ENCODE measurements at places on chromosomes 7 and 10. TPM values are rescaled to one million over a fixed set of nuclear protein-coding genes. Genes with fewer than 3 reads are reported as not detected.
A peak's percentile ranks its signal among the peaks of the same experiment; 100 is the strongest.

Gene DRGX
- total RNA-seq, result not detected

Gene PRKAR2B
- total RNA-seq, result 127 TPM

Gene GHITM
- total RNA-seq, result 145 TPM

Gene HPS6
- 33.1 TPM for total RNA-seq

Gene TUBB8
- not detected for total RNA-seq

- DNase-seq, result no peak
- no peak overlapping the region for H3K27ac ChIP-seq
- no peak overlapping the region for H3K4me3 ChIP-seq
Measured at GRCh38 chr7:81693894-81694293, 76.0 kb downstream of the HGF start.

DNA sequence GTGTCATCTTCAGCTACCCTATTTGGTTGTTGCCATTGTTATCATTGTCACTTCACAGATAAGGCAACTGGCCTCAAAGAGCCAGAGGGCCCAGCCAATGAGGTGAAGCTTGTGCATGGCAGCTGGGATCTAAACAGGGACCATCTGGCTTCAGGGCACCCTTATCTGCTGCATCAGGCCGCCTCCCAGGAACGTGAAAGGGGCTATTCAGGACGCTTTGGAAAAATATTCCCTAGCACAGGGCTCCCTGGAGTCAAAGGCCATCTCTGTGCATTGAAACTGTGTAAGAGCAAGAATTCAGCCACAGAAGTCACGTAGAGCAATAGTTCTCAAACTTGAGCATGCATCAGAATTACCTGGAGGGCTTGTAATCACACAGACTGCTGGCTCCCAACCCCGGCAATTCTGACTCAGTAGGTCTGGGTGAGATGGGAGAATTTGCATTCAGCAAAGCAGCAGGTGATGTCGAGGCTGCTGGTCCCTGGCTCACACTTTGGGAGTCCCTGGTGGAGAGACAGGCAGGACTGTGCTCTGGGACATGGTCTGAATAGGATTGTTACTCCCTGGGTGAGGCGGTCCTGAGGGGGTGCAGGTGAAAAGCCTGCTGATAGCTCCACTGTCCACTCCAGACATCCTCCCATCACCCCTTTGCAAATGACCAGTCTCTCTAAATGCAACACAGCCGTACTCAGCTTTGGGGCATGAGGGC, 21.5 kb upstream of the PLEKHA1 start:
- H3K36me3 ChIP-seq, result no peaks in the 10 kb centered on the region
- no peaks in the 10 kb centered on the region for H3K4me1 ChIP-seq
- no peak for DNase-seq
- no peaks in the 10 kb centered on the region for H3K27me3 ChIP-seq

DNA sequence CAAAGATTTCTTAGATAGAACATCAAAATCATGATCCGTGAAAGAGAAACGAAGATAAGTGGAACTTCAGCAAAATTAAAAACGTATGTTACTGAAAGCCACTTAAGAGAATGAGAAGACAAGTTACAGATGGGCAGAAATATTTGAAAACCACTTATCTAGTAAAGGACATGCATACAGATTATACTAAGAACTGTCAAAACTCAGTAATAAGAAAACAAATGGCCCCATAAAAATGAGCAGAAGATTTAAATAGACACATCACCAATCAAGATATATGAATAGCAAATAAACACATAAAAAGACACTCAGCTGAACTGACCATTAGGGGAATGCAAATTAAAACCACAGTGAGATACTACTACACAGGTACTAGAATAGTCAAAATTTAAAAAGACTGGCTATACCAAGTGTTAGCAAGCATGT, 343.7 kb downstream of the PTEN start:
- no peaks in the 10 kb centered on the region for H3K4me1 ChIP-seq
- H3K27ac ChIP-seq, result no peak overlapping the region
- H3K36me3 ChIP-seq, result no peaks in the 10 kb centered on the region
- DNase-seq, result no peak

- peak overlapping the region; percentile 72 for H3K27ac ChIP-seq
- peak; percentile 93 for DNase-seq
- no peak overlapping the region for H3K4me3 ChIP-seq
- peaks cover 65% of the 10 kb centered on the region for H3K4me1 ChIP-seq
- no peaks in the 10 kb centered on the region for H3K36me3 ChIP-seq
- H3K27me3 ChIP-seq, result no peaks in the 10 kb centered on the region
Measured at GRCh38 chr7:22561321-22561811, 61.4 kb upstream of the STEAP1B start.

DNA sequence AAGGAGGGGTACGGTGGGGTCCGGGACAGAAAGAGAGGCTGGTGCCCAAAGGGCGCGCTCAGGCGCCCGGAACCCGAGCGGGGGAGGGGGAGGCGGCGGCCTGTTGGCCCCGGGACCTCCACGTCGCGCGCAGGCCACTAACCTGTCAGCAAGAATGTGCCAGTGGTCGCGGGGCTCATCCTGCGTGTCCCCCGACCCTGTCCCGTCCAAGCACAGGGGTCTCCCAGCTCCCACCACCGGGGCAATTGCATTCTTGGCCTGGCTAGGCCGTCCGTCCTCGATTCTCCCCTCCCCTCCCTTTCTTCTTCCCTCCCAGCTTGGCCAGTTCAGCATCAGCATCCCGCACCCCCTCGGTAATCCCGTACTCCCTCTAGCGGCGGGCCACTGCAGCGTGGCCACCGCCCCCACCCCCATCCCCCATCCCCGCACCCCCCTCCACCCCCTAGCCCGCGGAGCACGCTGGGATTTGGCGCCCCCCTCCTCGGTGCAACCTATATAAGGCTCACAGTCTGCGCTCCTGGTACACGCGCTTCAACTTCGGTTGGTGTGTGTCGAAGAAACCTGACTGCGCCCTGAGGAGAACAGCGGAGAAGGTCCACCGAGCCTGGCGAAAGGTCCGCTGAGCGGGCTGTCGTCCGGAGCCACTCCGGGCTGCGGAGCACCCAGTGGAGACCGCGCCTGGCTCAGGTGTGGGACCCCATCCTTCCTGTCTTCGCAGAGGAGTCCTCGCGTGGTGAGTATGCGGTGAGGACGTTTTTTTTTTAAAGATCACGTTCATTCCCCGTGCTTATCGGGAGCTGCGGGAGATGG, at the start of gene SGCE:
Gene SGCE, minus strand, starts transcription at position 286 of the 810 bp plus-strand sequence. Its CDS starts 35 bp downstream, at position 251.
- no peaks in the 10 kb centered on the region for H3K27me3 ChIP-seq
- peaks cover 25% of the 10 kb centered on the region for H3K4me1 ChIP-seq
- no peaks in the 10 kb centered on the region for H3K36me3 ChIP-seq
- peak within 1 kb of the TSS; percentile 78 for H3K27ac ChIP-seq

GRCh38 chr7:24802300-24802699, 45.0 kb upstream of the GSDME start:
- peaks cover 6% of the 10 kb centered on the region for H3K36me3 ChIP-seq
- H3K4me1 ChIP-seq, result no peaks in the 10 kb centered on the region
- no peaks in the 10 kb centered on the region for H3K27me3 ChIP-seq
- H3K27ac ChIP-seq, result no peak overlapping the region
- no peak overlapping the region for H3K4me3 ChIP-seq
- DNase-seq, result no peak

DNA sequence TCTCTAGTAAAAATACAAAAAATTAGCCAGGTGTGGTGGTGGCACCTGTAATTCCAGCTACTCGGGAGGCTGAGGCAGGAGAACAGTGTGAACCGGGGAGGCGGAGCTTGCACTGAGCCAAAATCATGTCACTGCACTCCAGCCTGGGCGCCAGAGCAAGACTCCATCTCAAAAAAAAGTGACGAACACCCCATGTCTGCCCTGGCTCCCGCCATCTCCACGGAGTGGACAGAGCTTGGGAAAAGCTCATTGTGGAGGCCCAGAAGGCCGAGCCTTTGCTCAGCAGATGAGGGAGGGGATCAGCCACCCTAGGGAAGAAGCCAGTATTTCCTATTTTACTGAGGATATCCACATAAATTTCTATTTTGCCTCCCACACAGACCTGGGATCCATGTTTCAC, 136.8 kb downstream of the DIP2C start:
- peaks cover 78% of the 10 kb centered on the region for H3K4me1 ChIP-seq
- H3K27me3 ChIP-seq, result no peaks in the 10 kb centered on the region
- H3K27ac ChIP-seq, result no peak overlapping the region
- no peak overlapping the region for H3K4me3 ChIP-seq

- peaks cover 7% of the 10 kb centered on the region for H3K4me1 ChIP-seq
- no peak overlapping the region for H3K4me3 ChIP-seq
- H3K36me3 ChIP-seq, result peaks cover 60% of the 10 kb centered on the region
- no peak overlapping the region for H3K27ac ChIP-seq
- no peak for DNase-seq
Measured at GRCh38 chr10:132774902-132775863, 10.8 kb downstream of the NKX6-2 start.

DNA sequence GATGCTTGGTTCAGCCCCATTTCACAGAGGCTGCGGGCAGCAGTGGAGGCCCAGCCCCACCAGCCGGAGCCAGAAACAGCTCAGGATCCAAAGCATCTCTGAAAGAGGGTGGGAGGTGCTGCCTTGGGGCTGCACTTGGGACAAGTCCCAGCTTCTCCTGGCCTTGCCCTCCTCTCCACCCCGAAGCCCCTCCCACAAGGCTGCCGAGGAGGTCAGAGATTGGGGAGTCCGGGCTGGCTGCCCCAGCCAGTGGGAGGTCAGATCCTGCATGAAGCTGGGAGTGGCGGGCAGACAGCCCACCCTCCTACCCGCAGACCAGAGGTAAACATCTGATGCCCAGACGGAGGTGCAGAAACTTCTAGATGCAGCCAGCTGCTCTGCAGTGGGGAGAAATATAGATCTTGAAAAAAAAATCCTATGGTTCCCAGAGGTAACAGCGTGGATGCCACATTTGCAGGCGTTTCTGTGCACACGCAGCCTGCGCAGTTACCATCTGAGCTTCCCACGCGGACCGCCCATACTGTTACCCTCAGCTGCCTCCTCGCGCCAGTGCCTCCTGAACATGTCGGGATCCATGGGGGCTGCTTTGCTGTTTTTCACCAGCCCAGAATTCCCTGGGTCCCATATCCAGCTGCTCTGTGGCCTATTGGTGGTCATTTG, 36.9 kb upstream of the GNA12 start:
- no peaks in the 10 kb centered on the region for H3K4me1 ChIP-seq
- no peaks in the 10 kb centered on the region for H3K36me3 ChIP-seq
- no peak overlapping the region for H3K4me3 ChIP-seq
- H3K27ac ChIP-seq, result no peak overlapping the region
- H3K27me3 ChIP-seq, result peaks cover 29% of the 10 kb centered on the region

GRCh38 chr10:76558586-76558985, 1079.0 kb downstream of the KCNMA1 start:
- no peak for DNase-seq
- no peaks in the 10 kb centered on the region for H3K36me3 ChIP-seq
- peak overlapping the region; percentile 40 for H3K27ac ChIP-seq
- H3K27me3 ChIP-seq, result no peaks in the 10 kb centered on the region
- H3K4me1 ChIP-seq, result peaks cover 30% of the 10 kb centered on the region

DNA sequence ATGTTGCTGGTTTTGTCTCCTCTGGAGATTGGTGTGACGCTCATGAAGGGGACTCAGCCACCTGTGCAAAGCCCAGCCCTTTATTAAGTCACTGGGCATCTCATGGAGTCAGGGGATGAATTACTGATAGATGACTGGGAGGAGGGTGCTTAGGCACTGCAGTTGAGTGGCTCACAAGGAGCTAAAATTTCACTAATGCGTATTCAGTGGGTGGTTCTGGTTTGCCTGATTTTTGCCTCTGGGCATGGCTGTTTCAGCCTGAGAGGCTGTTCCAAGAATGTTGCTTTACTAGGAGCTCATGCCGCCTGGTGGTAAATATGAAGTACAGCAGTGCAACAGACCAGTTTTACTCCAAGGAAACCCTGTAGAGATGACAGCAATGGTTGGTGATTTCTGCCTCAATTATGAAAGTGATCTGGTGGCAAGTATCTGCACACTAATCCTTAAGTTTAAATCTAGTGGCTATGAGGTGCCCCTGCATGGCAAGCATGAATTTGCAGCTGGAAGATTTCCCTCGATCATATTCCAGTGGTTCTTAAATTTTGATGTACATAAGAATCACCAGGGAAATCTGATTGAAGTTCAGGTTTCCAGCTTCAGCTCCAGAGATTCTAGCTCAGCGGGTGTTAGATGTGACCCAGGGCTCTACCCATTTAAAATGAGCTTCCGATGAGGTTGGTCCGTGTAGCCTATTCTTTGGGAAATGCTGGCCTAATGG, 19.9 kb downstream of the ACTA2 start:
- peak overlapping the region; percentile 78 for H3K27ac ChIP-seq
- peaks cover 33% of the 10 kb centered on the region for H3K36me3 ChIP-seq
- H3K4me1 ChIP-seq, result peaks cover 18% of the 10 kb centered on the region
- no peaks in the 10 kb centered on the region for H3K27me3 ChIP-seq

- H3K4me3 ChIP-seq, result no peak overlapping the region
- no peak overlapping the region for H3K27ac ChIP-seq
- no peaks in the 10 kb centered on the region for H3K27me3 ChIP-seq
- no peak for DNase-seq
Measured at GRCh38 chr10:43078986-43079273, 2.1 kb downstream of the RET start.

- no peaks in the 10 kb centered on the region for H3K4me1 ChIP-seq
- H3K4me3 ChIP-seq, result no peak overlapping the region
- no peak for DNase-seq
- H3K36me3 ChIP-seq, result no peaks in the 10 kb centered on the region
- H3K27ac ChIP-seq, result no peak overlapping the region
Measured at GRCh38 chr7:108716783-108717182, 147.1 kb downstream of the DNAJB9 start.

GRCh38 chr7:26454180-26454579, 162.5 kb downstream of the SNX10 start:
- no peak for DNase-seq
- peaks cover 10% of the 10 kb centered on the region for H3K4me1 ChIP-seq
- no peaks in the 10 kb centered on the region for H3K36me3 ChIP-seq
- H3K27me3 ChIP-seq, result no peaks in the 10 kb centered on the region
- H3K27ac ChIP-seq, result no peak overlapping the region

DNA sequence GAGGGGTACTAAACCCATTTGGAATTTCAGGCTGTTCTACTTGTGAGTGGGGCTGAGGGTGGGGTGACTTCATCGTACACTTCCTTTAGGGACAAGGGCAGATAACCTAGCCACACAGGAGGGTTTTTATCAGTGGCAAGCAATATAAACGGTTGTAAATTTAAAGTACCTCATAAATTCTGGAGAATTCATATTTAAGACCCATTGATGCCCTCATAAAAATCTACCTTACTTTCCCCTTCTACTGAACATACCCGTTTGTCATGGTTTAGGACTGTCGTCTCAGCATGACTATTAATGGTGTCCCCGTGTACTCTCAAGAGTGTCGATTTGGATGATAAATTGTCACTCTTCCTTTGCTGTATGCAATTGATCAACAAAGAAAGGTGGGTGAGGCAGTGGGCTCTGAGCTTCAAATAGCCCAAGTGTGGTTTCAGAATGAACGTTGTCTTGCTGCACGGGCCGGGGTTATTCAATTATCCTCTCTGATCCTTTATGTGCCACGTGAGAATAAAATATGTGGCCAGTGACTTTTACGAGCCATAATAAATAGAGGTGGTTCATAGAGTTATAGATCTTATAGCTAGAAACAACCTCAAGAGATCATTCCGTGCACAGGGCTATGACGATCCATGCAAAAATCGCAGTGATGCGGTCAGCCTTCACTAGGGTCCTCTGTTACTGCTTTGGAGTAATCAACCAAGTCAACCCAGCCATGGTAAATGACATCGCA, 82.2 kb downstream of the FAM107B start:
- no peaks in the 10 kb centered on the region for H3K27me3 ChIP-seq
- no peak for DNase-seq
- H3K4me1 ChIP-seq, result no peaks in the 10 kb centered on the region
- no peak overlapping the region for H3K27ac ChIP-seq
- H3K36me3 ChIP-seq, result no peaks in the 10 kb centered on the region

- no peaks in the 10 kb centered on the region for H3K36me3 ChIP-seq
- peak; percentile 70 for DNase-seq
- H3K27me3 ChIP-seq, result peaks cover 3% of the 10 kb centered on the region
- no peak overlapping the region for H3K4me3 ChIP-seq
- peaks cover 17% of the 10 kb centered on the region for H3K4me1 ChIP-seq
Measured at GRCh38 chr10:111081595-111081994, 4.8 kb downstream of the ADRA2A start.

- no peak overlapping the region for H3K4me3 ChIP-seq
- H3K27me3 ChIP-seq, result peaks cover 3% of the 10 kb centered on the region
- H3K27ac ChIP-seq, result no peak overlapping the region
- peak; percentile 47 for DNase-seq
Measured at GRCh38 chr7:142313528-142313927, 55.7 kb upstream of the PRSS58 start.

Measured in esophagus muscularis mucosa (tissue), 4 donors.